ENCODE measurements at places on chromosomes 4 and X. TPM values are rescaled to one million over a fixed set of nuclear protein-coding genes. Genes with fewer than 3 reads are reported as not detected.

DNA sequence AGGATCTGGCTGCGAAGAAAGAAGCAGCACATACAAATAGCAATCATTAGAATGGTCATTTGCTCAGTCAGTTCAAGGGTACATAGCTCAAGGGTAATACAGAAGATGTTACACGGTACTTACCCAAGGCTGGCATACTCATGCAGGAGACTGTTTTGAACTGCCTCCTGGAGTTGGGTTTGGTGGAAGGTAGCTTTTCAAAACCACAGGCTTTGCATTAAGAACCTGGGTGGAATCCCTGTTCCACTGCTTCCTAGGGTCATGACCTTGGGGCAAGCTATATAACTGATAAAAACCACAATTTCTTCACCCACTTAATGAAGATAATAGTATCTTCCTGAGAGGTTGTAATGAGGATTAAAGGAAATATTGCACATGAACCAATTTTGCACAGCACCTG, 36.5 kb downstream of the TBC1D9 start:
- DNase-seq = no peak

GRCh38 chrX:54695231-54695630, 102.8 kb downstream of the ITIH6 start:
- no peak for DNase-seq

DNA sequence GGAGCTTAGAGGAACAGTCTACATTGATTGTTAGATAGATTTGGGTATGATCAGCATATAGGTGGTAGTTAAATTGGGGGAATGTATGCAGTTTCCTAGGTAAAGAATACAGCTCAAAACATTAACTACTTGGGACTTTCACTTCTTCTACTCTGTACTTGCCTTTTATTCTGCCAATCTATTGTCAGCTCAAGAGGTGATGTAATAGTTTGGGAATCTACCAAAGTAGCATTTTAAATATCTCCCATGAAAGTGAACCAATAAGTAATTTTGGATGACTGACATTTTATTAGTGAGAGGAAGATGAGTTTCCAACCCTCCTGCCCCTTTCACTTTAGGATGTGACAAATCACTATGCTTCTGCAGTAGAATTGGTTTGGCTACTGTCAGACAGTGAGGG, 43.4 kb downstream of the NUDT6 start:
- peak; percentile 26 for DNase-seq

DNA sequence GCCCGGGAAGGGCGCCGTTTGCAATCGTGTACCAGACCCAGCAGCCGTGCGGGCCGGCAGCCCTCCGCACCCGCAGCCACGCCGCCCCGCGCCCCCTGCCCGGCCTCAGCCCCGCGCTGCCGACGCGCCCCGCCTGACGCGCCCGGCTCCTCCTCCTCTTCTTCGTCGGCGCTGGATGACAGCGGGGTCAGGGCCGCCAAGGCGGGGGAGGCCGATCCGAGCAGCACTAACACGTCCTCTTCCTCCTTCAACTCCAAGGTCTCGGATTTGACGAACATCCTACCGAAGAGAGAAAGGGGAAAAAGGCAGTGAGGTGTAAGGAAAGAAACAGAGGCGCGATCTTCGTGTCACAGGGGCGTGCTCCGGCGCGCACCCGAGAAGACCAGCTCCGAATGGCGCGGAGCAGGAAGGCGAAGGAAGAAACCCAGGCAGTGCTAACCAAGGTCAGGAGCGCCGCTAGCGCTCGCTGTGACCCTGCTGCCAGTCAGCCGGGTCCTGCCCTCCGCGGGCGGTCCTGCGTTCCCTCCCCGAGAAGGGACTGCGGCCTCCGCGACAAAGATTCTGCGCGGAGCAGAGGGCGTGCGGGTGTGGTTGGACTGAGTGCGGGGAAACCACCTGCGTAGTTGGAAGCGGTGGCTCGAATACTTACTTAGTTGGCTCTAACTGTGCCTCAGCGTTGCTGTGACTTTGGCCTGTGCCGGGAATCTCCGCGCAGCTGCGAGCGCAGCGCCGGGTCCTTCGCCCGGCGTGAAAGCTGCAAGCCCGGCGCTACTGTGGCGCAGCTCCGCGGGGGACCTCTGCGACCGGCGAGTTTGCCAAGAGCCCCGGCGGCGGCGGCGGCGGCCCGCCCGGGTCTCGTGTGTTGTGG, 548 bp downstream of the NEUROG2 start:
- DNase-seq = peak; percentile 34

- DNase-seq = peak; percentile 86
These were observed at the start of gene FAM114A1 for GRCh38 chr4:38867478-38868058. Gene FAM114A1 (plus strand): TSS chr4:38867806. CDS start chr4:38878079, 10,273 bp downstream.

- peak; percentile 24 for DNase-seq
These were observed 57.8 kb downstream of the APBB2 start for GRCh38 chr4:41156574-41156973.

GRCh38 chr4:36215627-36216026, 28.7 kb downstream of the ARAP2 start:
- no peak for DNase-seq

Gene ANXA3
- total RNA-seq = 7.2 TPM

Gene PABPC5
- total RNA-seq = 4.4 TPM

Gene VEGFD
- total RNA-seq = 2.0 TPM

Gene ARHGAP4
- 1.5 TPM for total RNA-seq

Gene MUC7
- not detected for total RNA-seq

Gene CXCL5
- 0.77 TPM for total RNA-seq

Gene MAGEC2
- 0.17 TPM for total RNA-seq

Gene CPE
- 51.7 TPM for total RNA-seq

Measured in fibroblast of lung (primary cell).